Stimulated activated CD4-positive, alpha-beta T cell treated with anti-CD3 and anti-CD28 coated beads, Interleukin-12 subunit alpha, Interleukin-12 subunit beta, amount 100 ng/mL, for 24 hours (primary cell): ENCODE measurements at places on chromosomes 1 and 21.
A peak's percentile ranks its signal among the peaks of the same experiment; 100 is the strongest.

DNA sequence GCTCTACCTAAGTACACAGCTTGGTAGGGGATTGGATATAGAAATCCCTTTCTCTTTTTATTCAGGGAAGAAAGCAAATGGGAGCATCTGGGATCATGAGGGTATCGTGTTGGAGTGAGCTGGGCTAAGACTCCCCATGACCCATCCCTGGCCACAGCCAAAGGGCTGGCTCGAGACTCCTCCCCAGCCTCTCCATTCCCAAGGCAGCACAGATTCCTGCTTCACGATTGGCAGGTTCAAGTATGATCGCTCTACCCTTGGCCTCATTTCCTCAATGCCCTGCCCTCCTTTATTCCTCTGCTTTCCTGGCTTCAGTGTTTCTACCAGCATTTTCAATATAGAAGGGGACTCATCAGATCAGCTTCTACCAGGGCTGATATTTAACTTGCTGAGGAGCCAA, 89.7 kb downstream of the ATP1A1 start:
- DNase-seq, result no peak

DNA sequence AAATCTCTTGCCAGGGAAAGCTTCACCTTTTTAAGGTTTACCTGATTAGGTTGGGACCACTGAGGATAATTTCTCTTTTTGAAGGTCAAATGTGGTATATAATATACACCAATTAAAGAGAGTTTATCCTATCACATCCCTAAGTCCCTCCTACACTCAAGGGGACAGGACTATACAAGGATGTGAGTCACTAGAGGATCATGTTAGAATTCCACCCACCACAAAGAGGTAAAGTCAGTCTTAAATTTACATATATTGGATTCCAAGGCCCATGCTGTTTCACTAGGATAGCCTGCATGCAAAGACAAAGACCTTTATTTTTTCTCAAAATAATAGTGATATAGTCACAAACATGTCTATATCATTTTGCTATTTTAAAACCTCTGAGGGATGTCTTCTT, 164.4 kb downstream of the GIPC2 start:
- DNase-seq, result no peak

- no peak for DNase-seq
Measured at GRCh38 chr1:245319094-245319493, 164.3 kb downstream of the KIF26B start.

DNA sequence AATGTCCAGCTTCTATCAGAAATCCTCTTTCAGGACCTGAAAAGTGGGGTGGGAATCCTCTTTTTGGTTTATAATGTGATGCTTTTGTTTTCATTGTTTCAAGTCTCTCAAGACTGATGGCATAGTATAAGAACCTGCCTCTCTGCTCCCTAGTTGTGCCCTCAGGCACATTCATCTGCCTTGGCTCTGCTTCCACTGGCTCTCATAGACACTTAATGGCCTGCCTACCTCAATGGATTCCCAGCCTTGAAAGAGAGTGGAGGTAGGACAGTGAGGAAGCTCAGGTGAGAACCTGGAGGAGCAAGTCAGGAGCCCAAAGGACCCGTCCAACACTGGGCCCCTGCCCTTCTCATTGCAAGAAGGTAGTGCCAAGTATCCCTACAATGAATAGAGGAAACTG, 4.8 kb downstream of the TTLL7 start:
- DNase-seq, result no peak

DNA sequence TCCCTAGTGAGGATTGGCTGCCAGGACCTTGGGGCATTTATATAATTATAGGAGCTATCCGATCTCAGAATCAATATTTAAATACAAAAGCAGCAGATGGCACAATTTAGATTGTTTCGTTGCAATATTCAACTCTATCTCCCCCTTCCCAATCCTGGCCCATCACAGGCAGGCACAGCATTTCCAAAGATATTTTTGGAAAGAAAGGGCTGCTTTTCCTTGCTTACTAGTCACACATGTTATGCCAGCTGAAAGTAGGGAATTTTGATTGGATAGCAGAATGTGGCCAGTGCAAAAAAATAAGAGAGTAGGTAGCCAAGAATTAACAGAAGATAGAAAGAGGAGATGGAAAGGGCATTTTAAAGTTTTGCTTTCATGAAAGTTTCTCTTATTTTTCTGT, 37.9 kb downstream of the IL12RB2 start:
- DNase-seq, result no peak

DNA sequence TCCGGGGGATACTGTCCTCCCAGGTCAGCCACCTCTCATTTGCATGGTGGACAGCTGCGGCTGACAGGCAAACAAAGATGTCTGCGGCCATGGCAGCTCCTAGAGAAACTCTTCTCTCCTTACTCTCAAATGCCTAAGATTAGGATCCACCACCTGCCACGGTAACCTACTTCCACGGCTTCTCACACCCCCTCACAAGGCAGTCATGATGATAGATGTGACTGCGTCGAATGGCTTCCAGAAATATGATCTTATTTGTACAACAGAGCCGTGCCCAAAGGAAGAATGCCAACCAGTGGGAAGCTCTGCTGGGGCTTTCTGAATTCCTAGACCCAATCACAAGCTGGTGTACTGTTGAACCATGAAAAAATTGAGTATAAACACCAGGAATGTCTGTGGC, 73.4 kb downstream of the BACE2 start:
- no peak for DNase-seq

DNA sequence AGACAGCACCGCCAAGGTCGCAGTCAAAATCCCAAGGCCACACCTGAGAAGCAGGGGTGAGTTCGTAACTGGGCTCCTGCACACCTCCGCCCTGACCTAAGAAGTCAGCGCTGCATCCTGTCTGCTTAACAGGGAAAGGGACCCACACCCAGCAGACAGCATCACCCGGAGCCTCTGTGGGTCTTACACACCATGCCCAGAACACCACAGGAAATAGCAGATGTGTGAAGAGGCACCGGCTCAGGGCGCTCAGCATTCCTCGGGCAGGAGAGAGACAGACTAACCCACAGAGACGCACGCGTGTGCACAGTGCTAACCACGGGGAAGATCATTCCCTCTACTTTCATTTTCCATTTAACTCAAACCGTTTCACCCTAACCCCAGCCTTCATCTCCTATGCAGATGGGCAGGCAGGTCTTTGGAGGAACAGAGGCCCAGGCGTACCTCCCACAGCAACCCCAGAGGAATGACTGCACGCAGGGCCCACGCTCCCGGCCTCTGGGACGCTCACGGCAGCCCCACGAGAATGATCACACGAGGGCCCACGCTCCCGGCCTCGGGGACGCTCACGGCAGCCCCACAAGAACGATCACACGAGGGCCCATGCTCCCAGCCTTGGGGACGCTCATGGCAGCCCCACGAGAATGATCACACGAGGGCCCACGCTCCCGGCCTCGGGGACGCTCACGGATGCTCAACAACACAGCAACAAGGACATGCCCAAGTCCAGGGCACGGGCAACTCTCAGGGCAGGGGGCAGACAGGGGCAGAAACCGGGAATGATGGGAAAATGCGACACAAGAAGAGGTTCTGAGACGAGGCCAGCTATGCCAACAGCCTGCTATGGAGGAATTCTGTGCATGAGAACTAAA, 20.9 kb downstream of the POFUT2 start:
- DNase-seq, result no peak

DNA sequence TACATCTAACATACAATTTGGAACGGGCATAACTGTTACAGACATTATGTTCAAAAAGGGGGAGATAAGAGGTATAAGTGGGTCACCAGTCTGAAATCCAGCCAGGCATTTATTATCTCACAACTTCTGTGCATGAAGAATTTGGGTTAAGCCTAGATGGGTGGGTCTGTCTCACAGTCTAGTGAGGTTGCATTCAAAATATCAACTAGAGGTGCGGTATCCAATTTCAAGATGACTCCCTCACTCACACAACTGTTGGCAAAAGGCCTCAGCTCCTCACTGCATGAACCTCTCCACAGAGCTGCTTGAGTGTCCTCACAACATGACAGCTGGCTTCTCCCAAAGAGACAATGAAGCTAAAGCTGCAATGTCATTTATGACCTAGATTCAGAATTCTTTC, 4.7 kb downstream of the AUNIP start:
- DNase-seq, result no peak

DNA sequence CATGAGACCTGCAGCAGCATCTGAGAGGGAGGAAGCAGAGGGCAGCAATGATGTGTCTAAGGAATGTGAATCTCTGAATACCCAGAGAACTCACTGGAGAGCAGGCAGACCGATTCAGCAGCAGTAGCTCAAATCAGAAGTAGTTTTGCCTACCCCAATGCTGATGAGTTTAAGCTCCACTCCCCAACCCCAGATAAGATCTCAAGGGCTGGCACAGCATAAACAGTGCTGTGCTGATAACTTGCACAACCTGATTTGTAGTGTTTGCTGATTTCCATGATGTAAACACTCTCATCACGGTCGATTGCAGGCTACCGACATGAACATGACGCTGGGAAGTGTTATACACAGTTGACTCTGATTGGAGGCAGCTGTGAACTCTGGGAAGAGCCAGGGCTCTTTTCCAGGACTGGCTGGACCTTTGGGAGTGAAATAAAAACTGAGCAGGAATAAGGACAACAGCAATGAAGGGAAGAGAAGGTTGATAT, 11.2 kb upstream of the HMGCS2 start:
- DNase-seq, result no peak

- no peak for DNase-seq
Measured at GRCh38 chr1:161958425-161958824, 65.2 kb downstream of the OLFML2B start.

GRCh38 chr1:66978201-66978600, 53.4 kb downstream of the MIER1 start:
- no peak for DNase-seq

DNA sequence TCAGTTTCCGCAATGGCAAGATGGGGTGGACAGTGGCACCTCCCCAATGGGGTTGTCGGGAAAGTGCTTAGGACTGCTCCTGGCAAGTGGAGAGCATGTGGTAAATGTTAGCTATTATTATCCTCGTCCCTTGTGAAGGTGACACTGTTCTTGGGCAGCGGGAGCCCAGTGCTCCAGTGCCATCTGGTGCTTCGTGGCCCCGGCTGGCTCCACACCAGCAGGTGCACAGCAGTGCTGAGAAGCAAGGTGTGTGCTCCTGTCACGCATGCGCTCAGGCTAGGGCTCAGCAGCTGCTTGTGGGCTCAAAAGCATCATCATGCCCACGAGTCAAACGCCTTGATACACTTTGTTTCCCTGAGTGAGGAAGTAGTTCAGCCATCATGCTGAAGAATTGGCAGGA, 24.9 kb upstream of the KCNC4 start:
- DNase-seq, result no peak

DNA sequence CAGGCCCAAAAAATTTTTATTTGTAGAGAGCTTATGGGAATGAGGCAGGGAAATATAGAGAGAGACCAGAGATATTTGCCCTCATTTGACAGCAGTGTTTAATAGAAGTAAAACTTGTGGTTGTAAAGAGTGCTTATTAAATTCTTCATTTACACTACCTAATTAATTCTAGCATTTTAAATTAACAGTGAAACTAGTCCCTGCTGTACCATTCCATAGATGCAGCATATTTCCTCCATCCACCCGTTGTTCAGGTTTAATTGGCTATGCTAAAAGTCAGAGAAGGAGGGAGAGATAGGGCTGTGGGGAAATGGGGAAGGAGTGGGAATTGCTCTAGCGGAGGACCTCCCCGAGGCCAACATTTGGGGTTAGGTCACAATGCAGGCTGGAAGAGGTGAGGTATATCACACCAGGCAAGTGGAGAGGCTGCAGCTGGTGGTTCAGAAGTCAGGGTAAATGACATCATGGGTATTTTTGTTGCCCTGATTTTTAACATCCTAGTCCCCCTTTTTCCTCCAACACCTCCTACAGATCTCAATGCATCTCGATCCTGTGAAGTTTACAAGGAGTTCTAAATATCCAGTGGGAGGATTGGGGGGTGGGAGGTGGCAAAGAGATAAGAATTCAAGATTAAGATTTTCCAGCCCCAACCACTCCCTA, 38.6 kb downstream of the ELAVL4 start:
- DNase-seq, result no peak

DNA sequence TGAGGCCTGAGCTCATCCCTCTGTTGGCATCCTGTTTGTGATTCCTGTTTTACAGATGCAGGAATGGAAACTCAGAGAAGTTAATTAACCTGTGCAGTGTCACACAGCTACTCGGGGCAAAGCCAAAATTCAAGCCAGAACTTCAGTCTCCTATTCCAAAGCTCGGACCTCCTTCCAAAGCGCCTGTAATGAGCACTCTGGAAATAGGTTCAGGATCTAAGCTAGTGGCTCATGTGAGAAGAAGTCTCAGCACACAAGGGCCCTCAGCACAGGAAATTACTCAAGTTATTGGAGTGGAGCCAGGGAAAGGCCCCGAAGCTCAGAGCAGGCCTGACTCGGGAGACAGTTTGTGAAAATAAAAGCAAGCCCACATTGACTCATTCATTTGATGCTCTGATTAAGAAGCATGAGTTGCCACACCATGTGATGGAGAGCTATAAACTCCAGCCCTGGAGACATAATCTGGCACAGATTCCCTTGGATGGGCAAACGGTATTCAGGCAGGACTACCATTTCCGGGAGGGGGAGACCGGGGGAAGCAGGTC, 50.6 kb upstream of the LYST start:
- peak; percentile 49 for DNase-seq

- DNase-seq, result no peak
Measured at GRCh38 chr1:111099289-111099688, 40.6 kb downstream of the DRAM2 start.

DNA sequence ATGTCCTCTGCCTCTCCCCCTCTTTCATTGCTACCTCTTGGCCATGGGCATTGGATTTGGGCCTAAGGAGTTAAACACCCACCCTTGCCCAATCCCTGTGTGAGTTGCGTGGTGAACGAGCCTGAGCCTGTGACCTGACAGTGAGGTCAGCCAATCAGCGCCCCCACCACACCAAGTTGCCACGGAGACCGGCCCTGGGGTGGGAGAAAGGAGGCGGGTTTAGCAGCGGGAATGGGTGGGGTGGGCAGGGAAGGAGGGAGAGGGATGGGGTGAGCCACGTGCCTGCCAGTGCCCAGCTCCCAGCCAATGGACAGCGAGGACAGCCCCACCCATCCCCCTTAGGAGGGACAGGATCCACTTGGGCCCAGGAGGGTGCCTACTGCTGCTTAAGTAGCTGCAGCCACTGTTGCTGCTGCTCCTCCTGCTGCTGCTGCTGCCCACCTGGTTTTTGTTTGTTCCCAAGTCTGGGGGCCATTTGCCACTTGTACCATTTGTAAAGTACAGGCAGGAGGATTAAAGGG, 9.5 kb downstream of the ZBTB7B start:
- DNase-seq, result no peak

DNA sequence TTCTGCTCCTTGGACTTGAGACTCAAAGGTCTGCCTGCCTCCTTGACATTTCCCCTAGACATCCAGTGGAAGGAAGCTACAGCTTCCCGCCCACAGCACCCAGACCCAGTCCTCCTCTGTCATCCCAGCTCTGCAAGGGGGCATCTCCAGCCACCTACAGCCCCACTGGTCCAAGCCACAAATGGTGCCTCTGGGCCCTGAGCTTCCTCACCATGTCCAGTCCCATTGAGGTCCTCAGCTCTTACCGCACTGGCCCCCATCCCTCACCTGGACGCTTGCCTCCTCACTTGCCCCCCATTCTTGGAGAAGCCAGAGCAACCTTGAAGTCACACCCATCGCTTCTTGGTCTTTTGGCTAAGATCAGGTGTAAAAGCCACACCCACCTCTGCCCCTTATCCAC, 13.2 kb downstream of the PODN start:
- no peak for DNase-seq
